ENCODE measurements at places on chromosomes 7 and 10.

GRCh38 chr7:142629588-142630260 lies 119.5 kb upstream of the PRSS1 start:
- DNase-seq: no peak

DNA sequence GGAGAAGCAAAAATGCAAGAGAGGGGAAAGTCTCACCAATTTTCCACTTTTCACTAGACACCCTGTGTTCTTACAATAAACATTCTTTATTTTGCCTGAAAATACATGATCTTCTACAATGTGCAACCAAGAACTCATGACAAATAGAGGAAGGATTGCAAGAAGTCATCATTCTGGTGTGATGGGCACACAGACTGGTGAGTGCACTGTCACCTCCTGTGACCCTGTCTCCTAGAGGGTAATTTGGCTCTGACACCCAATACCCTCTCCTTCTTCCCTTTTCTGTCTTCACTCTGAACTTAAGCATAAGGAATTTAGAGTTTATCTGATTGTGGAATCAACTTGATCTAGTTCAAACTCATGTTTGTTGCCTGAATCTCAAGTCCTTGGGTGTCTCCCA lies 153.7 kb downstream of the SH2D4B start:
- no peak for DNase-seq

DNA sequence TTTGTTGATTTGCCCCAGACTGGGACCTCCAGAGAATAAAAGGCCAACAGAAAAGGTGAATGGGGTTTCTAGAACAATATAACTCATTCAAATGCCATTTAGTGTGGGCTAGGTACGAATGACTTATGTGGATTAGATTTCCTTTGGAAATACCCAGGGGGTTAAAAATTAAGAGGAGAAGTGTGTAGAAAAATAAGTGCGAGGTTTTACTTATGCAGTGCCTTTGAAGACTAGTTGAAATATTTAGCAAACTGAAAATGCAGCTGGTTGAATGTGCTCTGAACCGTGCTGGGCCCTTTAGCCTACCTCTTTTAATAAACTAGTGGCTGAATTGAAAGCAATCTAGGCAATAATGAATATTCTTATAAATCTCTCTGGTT lies 180.6 kb downstream of the LRMDA start:
- no peak for DNase-seq

- no peak for DNase-seq
Observed at GRCh38 chr10:15472431-15473395, 101.6 kb upstream of the FAM171A1 start.

- DNase-seq: no peak
Observed at GRCh38 chr7:114554781-114555537, 140.3 kb downstream of the FOXP2 start.

- DNase-seq: no peak
Observed at GRCh38 chr7:74443543-74444247, 10.0 kb upstream of the GTF2IRD1 start.

Measured in D721Med (cell line).